ENCODE measurements at places on chromosomes 3 and 15.

DNA sequence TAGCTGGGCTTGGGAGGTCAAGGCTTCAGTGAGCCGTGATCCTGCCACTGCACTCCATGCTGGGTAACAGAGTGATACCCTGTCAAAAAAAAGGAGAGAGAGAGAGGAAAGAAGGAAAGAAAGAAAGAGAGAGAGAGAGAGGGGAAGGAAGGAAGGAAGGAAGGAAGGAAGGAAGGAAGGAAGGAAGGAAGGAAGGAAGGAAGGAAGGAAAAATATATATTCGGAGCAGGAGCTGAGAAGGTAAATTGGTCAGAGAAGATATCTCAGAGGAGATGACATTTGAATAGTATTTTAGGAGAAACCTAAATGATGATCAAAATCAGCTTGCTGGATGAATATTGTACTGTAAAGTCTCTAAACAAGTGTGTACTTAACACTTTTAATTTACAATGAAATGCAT, 633.1 kb downstream of the ZPLD1 start:
- DNase-seq, result no peak

- DNase-seq, result peak; percentile 73
These were observed 993 bp upstream of the SIAH2 start for GRCh38 chr3:150763841-150764483.

DNA sequence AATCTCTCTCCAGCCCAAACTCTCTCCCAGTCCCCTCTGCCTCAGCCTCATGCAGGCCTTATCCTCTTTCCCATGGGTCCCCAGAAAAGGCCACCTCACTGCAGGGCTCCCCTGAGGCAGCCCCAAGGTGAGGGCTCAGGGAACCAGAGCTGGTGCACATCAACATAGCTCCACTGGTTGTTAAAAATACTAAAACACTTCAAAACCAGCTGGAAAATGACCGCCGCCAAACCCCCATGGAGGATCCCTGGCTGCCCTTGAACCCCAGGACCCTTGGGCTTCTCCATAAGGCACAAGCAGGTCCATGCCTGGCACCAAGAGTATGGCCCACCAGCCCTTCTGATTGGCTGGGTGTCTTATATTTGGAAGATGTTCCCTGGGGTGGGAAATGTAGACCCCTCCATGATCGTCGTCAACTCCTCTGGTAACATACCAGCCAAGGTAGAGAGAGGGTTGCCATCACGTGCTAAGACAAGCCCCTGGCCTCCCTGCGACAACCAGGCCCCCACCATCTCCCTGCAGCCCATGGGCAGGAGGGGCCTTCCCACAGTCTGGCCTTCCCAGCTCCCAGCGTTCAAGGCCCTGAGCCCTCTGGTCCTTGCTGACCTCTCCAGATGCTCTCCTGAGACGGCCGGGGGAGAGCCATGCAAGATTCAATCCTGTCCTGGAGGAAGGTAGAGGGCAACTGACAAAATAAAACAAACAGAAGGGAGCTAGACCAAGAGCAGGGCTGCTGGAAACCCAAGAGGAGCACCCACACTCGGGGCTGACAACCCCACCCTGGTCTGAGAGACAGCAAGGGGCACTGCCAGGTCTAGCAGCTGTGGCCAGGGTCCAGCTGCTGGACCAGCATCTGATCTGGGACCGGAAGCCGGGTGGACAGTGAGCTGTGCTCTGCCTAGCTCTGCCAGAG, 132.1 kb upstream of the PRR20G start:
- DNase-seq, result no peak

GRCh38 chr15:51619331-51620035, 3.1 kb downstream of the DMXL2 start:
- no peak for DNase-seq

DNA sequence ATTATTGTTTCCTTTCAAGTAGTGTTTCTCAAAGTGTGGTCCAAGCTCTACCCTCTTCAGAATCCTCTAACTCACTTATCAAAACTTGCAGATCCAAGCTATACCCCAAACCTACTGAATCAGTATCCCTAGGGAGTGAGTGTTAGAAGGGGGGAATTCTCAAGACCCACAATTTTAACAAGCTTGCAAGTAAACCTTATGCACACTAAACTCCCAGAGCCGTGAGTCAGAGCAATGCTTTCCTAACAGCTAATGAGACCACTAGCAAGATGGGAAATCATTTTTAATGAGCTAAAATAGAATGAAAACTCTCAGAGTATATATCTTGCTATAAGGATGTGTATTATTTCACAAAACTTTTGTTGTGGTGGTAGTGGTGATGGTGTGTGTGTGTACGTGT, 41.1 kb upstream of the SRGAP3 start:
- no peak for DNase-seq

DNA sequence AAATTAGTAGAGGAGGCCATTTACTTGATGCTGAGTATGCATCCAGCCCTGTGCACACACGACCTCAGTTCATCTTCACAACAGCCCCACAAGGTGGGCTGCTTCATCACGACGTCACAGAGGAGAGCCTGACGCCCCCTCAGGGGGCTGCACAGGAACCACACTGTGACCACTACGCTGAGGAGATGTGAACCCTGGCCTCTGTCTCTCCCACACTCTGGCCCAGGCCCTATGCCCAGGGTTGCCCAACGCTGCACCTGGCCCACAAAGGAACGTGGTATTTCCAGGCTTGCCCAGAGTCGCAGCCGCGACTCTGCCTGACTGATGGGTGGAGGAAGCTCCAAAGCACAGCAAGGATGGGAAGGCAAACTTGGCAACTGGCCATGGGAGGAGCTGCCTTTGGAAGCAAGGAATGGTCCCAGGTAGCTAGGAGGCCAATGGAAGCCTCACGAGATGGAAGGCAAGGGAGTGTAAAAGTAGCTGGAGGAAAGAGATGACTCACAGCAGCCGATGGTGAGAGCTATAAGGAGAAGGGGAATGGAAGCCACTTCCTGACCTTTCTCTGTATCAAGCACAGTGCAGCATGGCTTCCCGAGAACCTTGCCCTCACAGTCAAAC, 226.0 kb downstream of the KLF13 start:
- DNase-seq, result no peak

GRCh38 chr3:134807189-134807588, 12.1 kb downstream of the EPHB1 start:
- no peak for DNase-seq

DNA sequence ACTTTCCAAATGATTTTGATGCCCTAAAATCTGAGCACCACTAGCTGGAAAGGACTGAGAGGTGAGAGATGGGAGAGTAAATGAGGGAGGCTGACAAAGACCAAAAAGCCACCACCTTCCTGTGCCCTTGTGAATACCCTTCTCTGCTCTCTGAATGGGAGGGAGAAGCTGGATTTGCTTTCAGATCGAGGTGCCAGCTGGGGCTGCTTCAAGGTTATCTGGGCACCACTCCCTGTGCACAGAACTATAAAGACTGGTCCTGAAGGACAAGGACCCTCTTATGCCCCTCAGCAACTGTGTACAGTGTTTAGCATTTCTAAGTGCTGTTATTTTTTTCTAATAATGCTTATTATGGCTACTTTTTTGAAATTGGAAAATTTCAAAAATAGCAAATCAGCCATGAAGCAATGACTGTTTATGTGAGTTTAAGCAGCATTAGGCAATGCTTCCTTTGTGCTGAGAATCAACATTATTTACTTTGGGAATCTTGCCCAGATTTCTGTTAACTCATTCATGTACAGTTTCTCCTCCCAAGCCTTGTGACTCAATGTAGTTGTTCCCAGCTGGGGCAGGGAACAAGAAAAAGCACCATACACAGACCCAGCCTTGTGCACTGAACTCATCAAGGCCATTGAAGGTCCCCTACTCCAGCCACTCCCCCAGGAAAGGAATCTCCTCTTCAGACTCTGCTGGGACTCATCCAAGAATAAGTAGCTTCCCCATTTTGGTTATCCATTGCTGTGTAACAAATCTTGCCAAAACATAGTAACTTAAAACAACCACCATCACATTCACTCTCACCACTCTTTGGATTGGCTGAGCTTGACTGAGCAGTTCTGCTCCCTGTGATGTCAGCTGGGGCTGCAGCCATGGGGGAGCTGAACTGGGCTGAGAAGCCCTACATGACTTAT, 37.3 kb upstream of the CDV3 start:
- DNase-seq, result no peak

DNA sequence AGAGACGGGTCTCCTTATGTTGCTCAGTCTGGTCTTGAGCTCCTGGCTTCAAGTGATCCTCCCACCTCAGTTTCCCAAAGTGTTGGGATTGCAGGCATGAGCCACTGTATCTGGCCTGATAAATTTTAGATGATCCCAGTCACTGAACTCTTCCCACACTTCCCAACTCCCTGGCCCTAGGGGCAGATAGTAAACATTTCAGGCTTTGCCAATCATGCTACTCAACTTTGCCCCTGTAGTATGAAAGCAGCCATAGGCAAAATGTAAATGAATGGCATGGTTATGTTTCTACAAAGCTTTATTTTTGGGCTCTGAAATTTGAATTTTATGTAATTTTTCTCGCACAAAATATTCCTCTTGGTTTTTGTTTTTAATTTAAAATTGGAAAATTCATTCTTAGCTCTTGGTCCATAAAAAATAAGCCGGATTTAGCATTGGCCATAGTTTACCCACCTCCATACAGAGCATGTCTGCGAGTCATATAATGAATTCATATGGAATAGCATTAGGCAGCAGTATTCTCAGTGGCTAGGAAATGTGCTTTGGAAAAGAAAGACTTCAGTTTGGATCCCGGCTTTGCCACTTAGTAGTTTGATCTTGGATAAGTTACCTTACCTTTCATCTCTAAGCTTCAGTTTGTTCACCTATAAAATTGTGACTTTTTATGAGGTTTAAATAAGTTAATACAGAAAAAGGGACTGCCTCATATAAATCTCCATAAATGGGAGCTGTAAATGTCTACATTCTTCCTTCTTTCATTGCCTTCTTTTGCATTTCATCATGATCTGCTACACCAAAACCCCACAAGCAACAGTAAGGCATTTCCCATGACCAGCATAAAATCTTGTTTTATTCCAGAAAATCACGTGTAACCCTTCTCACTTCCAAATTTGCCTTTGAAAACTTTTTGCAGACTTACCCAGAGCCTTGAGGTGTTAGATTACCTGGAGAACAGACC, 360.3 kb upstream of the TPM1 start:
- no peak for DNase-seq

DNA sequence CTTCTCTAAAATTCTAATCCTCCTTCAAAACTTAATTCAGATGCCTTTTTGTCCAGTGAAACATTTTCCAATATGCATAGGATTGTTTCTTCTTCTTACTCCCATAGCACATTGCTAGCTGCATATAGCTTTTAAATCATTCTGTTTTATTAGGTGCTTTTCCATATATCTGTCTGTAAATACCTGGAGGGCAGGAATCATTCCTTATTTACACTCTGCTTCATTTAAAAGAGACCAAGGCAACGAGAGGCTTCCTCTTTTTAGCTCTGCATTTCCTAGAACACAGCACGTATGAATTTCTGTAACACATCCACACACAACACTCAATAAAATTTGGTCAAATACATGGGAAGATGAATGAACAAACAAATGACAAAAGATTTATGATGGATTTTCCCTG, 43.5 kb upstream of the KPNA4 start:
- DNase-seq, result no peak

- DNase-seq, result no peak
These were observed 169.3 kb downstream of the ADAMTS17 start for GRCh38 chr15:100172356-100173024.

- peak; percentile 14 for DNase-seq
These were observed at the start of gene ADAMTS7 for GRCh38 chr15:78811124-78811824. TSS of gene ADAMTS7 (minus strand) at chr15:78811464. CDS start at chr15:78811220, 244 bp downstream.

DNA sequence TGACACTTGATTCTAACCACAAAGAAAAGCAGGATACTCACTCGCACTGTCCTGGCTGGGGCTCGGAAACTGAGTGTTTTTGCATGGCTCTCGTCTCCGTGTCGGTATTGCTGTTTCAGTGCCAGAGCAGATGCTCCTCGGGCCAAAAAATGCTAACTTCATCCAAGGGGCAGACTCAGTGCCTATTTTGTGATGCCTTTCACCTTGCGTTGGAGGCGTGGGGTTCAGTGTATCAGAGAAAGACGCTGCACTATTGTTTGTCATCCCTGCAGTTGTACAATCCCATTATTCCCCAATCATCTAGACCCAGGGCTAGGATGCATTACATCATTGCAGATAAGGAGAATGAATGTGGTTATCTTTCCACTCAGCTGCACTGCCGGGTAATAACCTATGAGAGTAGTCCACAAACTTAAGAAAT, 1.4 kb downstream of the CACNA2D3 start:
- DNase-seq, result no peak

GRCh38 chr3:142542054-142542453, 36.5 kb downstream of the ATR start:
- no peak for DNase-seq

DNA sequence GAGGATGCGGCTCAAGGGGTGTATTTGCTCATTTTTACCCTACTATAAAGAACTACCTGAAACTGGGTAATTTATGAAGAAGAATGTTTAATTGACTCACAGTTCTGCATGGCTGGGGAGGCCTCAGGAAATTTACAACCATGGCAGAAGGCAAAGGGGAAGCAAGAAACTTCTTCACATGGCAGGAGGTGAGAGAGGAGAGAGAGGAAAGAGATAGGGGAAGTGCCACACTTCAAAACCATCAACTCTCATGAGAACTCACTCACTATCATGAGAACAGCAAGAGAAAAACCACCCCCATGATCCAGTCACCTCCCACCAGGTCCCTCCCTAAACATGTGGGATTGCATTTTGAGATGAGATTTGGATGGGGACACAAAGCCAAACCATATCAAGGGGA, 192.7 kb downstream of the DIPK2A start:
- DNase-seq, result no peak

- no peak for DNase-seq
These were observed 3.5 kb downstream of the EIF4A2 start for GRCh38 chr3:186786922-186787321.

- DNase-seq, result no peak
These were observed 77.0 kb downstream of the LRIG1 start for GRCh38 chr3:66423791-66424190.

GRCh38 chr3:175608356-175608755, 749.2 kb downstream of the NAALADL2 start:
- DNase-seq, result no peak
